ENCODE measurements at places on chromosomes 4 and X. TPM values are rescaled to one million over a fixed set of nuclear protein-coding genes. Genes with fewer than 3 reads are reported as not detected.
A peak's percentile ranks its signal among the peaks of the same experiment; 100 is the strongest.

- no peak overlapping the region for H3K27ac ChIP-seq
- H3K27me3 ChIP-seq, result no peaks in the 10 kb centered on the region
- H3K36me3 ChIP-seq, result no peaks in the 10 kb centered on the region
- no peak for DNase-seq
- no peak overlapping the region for H3K4me3 ChIP-seq
Measured at GRCh38 chrX:98065151-98065550, 1181.4 kb downstream of the RPA4 start.

DNA sequence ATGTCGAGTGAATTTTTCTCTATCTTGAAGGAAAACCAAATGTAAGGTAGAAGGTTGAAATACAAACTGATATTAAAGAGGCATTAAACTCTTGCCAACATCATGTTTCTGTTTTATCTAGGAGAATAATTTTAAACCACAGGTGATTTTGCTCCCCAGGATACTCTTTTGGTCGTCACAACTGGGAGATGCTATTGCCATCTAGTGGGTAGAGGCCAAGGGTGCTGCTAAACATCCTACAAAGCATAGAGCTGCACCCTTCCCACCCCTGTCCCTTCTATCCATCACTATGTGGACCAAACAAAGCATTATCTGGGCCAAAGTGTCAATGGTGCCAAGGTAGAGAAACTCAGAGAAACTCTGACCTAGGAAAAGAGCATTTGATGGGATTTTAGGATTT, 154.6 kb upstream of the MAGEB2 start:
- H3K4me1 ChIP-seq, result no peaks in the 10 kb centered on the region
- no peak overlapping the region for H3K4me3 ChIP-seq
- no peak for DNase-seq
- no peaks in the 10 kb centered on the region for H3K27me3 ChIP-seq
- no peak overlapping the region for H3K27ac ChIP-seq

DNA sequence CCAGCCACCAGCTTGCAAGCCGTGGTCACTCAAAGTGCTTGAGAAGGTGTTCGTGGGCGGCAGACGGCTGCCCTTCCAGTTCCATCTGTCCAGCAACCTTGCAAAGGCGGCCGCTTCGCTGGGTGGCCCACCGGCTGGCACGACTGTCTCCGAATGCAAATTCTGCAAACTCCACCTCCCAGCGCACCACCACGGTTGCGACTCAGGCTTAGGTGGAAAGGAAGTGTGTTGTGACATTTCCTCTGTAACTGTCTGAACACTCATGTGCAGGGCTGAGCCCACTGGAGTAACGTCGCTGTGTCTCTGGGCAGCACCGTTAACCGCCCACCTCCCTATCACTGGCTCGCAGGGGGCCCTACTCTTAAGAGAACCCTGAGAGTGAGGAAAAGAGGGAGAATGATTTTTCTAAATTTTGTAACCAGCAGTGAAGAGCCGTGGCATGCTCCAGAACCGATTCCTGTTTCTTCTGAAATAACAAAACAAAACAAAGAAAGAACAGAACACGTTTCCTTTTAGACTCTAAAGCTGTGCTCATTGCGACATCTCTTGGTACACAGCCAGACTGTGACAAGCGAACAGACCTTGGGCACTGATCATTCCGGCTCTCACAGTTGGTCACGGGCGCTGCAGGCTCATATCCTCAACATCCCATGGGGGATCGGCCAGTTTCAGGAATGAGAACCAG, at the start of gene P2RY8:
Gene P2RY8 (minus strand): TSS at position 155 of the 685 bp plus-strand sequence. CDS start 70,627 bp downstream, outside the sequence.
- peak; percentile 37 for DNase-seq
- no peaks in the 10 kb centered on the region for H3K27me3 ChIP-seq
- H3K4me1 ChIP-seq, result peaks cover 19% of the 10 kb centered on the region
- no peaks in the 10 kb centered on the region for H3K36me3 ChIP-seq
- peak within 1 kb of the TSS; percentile 99 for H3K27ac ChIP-seq

SAGE1 gene
- not detected for total RNA-seq

DNA sequence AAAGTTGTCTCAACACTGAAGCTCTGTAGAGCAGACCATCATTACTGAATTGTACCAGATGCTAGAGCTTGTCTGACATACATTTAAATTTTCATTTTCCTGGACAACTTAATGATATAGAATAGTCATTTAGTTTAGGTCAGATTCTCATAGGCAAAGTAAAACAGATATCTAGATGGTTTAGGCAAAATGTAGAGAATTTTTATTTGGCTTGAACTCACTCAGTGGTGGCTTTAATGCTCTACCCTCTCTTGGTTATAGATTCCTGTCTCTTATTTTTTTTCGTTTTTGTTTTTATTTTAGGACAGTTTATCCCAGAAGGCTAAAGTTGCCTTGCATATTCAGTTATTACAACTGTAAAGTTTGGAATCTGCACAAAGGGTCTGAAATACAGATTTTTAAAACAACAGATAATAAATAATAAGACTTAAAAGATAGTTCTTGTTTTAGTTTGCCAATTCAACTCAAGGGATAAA, 4.0 kb upstream of the IRS4 start:
- no peaks in the 10 kb centered on the region for H3K36me3 ChIP-seq
- H3K4me1 ChIP-seq, result no peaks in the 10 kb centered on the region
- H3K27ac ChIP-seq, result no peak overlapping the region
- H3K4me3 ChIP-seq, result no peak overlapping the region
- no peak for DNase-seq
- H3K27me3 ChIP-seq, result no peaks in the 10 kb centered on the region

DNA sequence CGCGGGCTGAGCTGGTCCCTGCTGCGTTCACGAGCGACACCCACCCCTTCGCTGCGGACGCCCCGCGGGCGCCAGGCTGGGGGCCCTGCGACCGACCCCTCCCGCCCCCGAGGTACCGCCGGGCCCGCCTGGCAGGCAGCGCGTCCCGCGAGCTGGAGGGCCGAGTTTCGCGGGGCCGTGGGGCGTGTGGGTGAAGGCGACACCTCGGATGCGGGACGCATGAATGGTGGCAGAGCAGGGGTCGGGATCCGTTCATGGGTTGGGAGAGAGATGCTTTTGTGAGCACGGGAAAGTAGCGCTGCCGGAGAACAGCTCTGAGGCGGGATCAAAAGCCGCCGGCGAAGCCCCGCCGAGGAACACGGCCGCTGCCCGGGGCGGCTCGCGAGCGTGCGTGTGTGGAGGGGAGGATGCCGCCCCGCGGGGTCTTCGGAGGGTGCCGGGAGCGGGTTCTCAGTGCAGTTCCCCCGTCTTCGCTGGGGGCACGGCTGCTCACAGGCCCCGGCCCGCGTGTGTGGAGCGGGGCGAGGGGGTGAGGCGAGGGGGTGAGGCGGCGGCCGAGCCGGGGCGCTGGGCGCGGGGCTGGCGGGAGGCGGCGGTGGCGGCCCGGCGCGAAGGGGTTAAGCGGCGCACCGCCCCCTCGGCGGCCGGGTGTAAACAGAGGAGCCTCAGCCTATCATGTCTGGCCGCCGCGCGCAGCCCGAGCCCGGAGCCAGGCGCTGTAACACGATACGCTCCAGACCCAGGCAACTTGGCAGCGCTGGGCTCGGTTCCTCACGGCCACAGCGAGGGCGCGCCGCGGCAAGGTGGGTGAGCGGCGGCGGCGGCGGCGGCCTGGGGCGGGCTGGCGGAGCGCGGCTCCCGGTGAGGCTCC, 205.3 kb downstream of the TENM3 start:
- peaks cover 77% of the 10 kb centered on the region for H3K27me3 ChIP-seq
- H3K36me3 ChIP-seq, result peaks cover 10% of the 10 kb centered on the region
- peaks cover 6% of the 10 kb centered on the region for H3K4me1 ChIP-seq
- no peak overlapping the region for H3K27ac ChIP-seq
- peak; percentile 9 for DNase-seq
- H3K4me3 ChIP-seq, result peak overlapping the region; percentile 78

DNA sequence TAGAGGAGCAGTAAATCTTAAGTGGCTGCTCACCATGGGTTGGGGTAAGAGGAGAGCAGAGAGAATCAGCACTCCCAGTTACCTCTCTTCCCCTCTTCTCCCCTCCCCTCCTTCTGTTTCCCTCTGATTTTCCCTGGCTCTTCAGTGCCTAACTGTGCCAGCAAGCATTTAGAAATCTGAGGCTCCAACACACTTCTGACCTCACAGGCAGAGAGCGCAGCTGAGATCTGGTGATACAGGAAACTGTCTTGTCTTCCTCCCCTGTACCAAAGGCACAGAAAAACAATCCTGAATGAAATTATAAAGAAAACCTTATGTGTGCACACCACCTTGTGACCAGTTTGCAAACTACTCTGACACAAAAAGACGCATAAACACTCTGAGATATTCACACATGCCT, 82.4 kb upstream of the SMIM10 start:
- DNase-seq, result no peak
- H3K27ac ChIP-seq, result peak overlapping the region; percentile 45
- H3K27me3 ChIP-seq, result no peaks in the 10 kb centered on the region
- H3K4me1 ChIP-seq, result peaks cover 6% of the 10 kb centered on the region

DNA sequence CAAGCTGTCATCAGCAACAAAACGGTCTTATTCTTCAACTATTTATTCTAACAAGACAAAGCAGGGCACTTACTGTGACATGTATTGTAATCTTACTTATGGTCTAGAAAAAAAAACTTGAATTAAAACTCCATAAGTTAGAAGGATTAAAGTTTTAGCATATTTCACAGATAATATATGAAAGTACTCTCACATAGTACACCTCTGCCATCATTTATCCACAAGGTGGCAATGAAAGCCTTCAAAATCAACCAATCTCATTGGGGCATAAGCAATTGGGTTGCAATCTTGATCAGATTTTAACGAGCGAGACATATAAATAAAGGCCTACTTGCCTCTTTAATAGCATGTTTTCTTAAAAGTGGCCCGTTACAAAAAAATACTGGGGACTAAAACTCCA, 1382.9 kb downstream of the FAM133A start:
- no peak for DNase-seq
- no peak overlapping the region for H3K27ac ChIP-seq
- no peak overlapping the region for H3K4me3 ChIP-seq

DNA sequence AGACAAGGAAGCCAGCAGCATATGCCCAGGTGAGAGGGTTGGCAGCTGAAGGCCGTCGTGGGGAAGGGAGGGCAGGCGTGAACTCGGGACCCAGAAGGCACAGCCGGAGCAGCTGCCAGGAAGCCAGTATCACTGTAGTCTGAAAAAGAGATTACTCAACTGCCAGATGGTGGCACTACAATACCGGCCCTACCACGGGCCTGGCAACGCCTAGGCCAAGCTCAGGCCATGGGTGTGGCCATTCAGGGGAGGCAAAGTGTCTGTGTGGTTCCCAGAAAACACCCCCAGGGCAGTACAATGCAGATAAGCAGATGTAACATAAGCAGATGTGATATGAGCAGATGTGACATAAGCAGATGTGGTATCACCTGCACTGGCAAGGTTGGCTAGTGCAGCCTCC, 236.0 kb downstream of the AFAP1 start:
- H3K4me1 ChIP-seq, result peaks cover 9% of the 10 kb centered on the region
- no peak overlapping the region for H3K27ac ChIP-seq
- no peak for DNase-seq
- H3K36me3 ChIP-seq, result no peaks in the 10 kb centered on the region
- H3K4me3 ChIP-seq, result no peak overlapping the region
- H3K27me3 ChIP-seq, result peaks cover 28% of the 10 kb centered on the region

PABPC1L2A gene
- not detected for total RNA-seq

DNA sequence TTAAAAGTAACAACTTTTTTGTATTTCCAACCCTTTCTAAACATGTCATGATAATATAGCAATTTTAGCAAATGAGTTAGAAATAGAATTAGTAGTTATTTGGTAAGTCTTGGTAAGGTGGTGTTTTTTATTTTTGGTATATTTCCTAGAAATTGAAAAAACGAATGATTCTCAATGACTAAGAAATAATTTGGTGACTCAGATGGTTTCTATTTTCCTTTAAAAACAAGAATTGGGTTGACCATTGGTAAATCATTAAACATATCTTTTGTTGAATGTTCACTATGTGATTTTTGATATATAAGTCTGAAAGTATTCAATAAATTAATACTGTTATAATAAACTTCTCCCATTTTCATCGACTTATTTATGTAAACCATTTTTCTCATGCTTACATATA, 206.2 kb upstream of the BANK1 start:
- no peaks in the 10 kb centered on the region for H3K27me3 ChIP-seq
- DNase-seq, result no peak
- H3K27ac ChIP-seq, result no peak overlapping the region
- H3K4me1 ChIP-seq, result no peaks in the 10 kb centered on the region

GRCh38 chrX:95949588-95949987, 735.1 kb upstream of the DIAPH2 start:
- H3K27me3 ChIP-seq, result no peaks in the 10 kb centered on the region
- H3K4me1 ChIP-seq, result no peaks in the 10 kb centered on the region
- no peaks in the 10 kb centered on the region for H3K36me3 ChIP-seq
- H3K4me3 ChIP-seq, result no peak overlapping the region
- no peak for DNase-seq

Measured in T-helper 17 cell (primary cell).